SW480 (cell line): ENCODE measurements at places on chromosomes 1 and 21.

DNA sequence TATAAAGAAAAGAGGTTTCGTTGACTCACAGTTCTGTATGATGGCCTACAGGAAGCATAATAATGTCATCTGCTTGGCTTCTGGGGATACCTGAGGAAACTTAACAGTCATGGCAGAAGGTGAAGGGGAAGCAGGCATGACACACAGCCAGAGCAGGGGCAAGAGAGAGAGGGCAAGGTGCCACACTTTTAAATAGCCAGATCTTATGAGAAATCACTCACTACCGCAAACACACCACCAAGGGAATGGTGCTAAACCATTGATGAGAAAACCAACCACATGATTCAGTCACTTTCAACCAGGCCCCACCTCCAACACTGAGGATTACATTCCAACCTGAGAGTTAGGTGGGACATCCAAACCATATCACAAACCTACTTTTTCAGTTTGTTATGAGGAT lies 245.9 kb upstream of the SGIP1 start:
- DNase-seq: no peak

GRCh38 chr1:31681415-31681814 lies 22.4 kb downstream of the COL16A1 start:
- DNase-seq: no peak

GRCh38 chr1:186418503-186418902 lies 42.4 kb downstream of the PDC start:
- no peak for DNase-seq

- no peak for DNase-seq
Measured at GRCh38 chr21:36639769-36640168, 59.1 kb upstream of the SIM2 start.

DNA sequence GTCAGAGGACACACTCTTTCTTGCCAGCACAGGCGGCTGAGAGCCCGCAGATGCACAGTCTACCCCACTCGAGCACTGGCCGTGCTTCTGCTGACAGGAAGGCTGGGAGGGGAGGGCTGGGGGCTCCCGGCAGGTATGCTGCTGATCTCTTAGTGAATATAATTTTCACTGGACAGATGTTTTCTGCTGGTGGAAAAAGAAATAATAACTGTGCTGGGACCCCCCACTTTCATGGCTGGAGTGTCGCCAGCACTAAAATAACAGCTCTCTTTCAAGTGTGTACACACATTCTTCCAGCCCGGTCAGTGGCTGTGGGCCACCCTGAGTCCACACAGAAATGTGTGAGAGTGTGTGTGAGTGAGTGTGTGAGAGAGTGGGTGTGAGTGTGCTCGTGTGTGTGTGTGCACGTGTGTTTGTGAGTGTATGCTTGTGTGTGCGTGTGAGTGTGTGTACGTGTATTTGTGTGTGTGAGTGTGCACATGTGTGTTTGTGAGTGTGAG lies 167.7 kb upstream of the USP24 start:
- DNase-seq: no peak

DNA sequence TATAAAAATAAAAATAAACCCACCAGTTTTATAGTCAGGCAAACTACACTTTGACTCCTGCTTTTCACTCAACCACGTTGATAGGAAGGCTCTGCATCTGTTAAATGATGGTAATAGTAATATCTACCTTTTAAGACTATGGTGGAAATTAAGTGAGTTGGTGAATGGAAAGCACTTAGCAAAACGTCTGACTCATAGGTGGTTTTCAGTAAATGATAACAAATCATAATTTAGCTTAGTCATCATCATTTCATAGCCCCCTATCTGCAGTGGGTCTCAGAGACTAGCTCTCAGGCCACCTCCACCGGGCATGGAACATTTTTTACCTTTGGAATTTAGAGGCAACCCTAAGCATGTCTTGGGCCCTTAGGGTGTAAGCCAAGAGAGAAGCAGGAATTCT lies 160.0 kb downstream of the PDE4B start:
- no peak for DNase-seq

DNA sequence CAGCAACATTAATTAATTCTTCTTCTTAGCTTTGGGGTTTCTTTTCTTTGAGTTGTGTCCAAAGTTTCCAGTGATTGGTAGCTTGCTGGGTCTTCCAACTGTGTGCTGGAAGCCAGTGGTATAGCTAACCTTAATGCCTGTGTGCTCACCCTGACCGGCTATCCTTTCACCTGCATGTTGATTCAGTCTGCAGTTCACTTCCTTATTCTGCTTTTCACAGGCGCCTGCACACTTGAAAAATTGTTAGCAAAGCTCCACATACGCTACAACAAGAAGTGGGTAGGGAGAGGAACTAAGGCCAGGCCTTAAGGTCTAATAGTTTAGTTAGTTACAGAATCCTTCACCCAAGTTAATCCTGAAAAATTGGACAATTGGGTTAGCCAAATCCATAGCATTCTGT lies 35.7 kb downstream of the NCF2 start:
- no peak for DNase-seq

DNA sequence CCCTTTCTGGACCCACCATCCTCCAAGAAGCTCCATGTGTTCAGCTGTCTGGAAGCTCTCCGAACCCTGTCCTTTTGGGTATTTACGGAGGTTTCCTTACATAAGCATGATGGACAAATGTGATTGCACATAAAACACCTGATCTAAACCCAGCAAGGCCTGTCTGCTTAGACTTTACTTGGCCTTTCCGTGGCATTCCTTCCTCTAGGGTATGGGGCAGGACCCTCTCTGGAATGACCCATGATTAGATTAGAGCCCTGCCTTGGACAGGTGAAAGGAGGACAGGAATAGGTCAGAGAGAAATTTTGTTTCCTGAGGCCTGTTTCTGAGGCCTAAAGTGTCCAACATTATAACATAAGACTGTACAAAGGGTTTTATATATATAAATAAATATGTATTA lies 16.9 kb downstream of the PTPRU start:
- no peak for DNase-seq

DNA sequence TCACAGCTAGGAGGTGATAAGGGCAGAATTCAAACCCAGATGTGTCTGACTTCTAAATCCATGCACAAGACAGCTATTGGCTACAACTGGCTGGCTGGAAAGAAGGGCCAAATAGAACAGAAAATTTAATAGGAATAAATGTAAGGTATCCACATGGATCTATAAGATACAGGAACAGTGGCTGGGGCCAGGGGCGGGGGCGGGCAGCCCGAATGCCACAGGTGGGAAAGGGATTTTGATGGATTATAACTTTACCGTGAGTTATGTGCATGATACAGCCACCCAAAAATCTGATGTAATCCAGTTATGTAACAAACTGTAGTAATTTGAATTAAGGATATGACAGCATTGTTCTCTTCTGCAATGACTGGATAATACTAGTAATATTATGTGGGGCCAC lies 87.0 kb upstream of the COA6 start:
- no peak for DNase-seq

- no peak for DNase-seq
Measured at GRCh38 chr1:114594046-114594445, 12.6 kb upstream of the BCAS2 start.

DNA sequence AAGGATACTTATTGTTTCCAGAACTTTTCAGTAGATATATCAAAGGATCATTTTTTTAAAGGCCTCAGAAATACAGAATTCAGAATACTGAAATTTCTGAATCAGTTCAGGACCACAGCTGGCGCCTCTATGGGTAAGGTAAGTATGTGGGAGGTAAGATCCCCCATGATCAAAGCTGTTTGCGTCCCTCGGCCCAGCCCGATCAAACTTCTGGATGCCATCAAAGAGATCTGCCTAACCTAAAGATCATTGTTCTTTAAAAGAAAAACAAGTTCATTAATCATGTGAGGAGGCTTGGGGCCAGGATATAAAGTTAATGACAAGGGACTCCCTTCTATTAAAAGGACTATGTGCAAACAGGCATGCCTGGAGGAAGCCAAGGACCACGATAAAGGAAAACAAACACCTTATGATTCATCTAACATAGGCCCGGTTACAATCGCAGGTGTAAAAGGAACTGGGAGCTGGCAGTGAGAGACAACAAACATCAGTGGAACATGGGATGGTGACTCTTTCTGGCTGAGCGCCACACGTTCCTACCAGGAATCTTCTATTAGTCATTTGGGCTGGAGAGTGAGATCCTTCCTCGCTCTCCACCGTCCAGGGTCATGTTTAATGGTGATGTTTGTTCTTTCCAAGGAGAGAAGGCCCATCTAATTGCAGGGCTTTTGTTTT lies 2.8 kb upstream of the BACE2 start:
- peak; percentile 91 for DNase-seq

- DNase-seq: peak; percentile 22
Measured at GRCh38 chr1:153921803-153922075, 1.0 kb downstream of the GATAD2B start.

GRCh38 chr1:204130981-204131892 lies 20.6 kb downstream of the ETNK2 start:
- DNase-seq: no peak

DNA sequence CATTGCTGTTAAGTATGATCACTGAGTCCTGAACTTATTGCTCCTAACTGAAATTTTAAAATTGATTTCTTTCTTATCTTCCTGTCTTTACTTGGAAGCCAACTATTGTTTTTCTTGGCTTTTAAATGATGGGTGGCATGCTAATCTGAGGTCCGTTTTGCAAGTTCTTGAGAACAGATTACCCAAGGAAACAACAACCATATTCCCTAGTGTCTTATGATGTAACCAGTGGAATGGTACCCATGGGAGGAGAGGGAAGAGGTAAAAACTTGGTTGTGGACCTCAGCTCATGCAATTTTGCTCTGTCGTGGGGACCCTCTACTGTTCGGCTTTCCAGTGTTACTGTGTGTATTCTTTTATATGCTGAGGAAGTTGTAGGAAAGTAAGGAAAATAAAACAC lies 454.8 kb upstream of the ADAMTS5 start:
- DNase-seq: no peak

DNA sequence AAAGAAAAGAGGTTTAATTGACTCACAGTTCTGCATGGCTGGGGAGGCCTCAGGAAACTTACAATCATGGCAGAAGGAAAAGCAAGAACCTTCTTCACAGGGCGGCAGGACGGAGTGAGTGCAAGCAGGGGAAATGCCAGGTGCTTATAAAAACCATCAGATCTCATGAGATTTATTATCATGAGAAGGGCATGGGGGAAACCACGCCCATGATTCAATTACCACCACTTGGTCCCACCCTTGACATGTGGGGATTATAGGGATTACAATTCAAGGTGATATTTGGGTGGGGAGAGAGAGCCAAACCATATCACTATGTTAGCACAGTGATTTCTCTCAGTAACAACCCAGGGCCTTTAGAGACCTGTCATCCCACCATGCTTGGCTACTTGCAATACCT lies 39.9 kb downstream of the LRRN2 start:
- no peak for DNase-seq

GRCh38 chr1:87867626-87868025 lies 538.9 kb downstream of the LMO4 start:
- DNase-seq: no peak

DNA sequence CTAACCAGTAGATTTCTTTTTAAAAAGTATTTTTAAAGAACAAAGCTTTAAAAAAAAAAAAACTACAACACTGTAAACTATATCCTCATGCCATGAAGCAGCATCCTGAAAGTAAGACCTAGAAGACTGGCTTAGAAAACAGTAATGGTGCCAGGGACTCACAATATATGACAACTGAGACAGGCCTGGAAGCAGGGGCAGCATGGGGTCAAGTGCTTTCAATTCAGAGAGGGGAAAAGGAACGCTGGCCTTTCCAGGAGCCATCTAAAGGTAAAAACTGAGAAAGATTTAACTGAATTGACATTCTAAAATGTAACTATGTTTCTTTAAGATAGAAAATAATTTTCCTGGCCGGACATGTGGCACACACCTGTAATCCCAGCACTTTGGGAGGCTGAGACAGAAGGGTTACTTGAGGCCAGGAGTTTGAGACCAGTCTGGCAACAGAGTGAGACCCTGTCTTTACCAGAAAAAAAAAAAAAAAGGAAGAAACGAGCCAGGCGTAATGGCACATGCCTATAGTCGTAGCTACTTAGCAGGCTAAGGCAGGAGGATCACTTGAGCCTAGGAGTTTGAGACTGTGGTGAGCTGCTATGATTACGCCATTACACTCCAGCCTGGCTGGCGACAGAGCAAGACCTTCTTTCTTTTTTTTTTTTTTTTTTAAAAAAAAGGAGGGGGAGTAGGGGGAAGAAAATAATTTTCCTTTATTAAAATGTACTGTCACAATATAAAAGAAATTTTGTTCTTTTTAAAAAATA lies 54.1 kb downstream of the SLC35D1 start:
- no peak for DNase-seq

DNA sequence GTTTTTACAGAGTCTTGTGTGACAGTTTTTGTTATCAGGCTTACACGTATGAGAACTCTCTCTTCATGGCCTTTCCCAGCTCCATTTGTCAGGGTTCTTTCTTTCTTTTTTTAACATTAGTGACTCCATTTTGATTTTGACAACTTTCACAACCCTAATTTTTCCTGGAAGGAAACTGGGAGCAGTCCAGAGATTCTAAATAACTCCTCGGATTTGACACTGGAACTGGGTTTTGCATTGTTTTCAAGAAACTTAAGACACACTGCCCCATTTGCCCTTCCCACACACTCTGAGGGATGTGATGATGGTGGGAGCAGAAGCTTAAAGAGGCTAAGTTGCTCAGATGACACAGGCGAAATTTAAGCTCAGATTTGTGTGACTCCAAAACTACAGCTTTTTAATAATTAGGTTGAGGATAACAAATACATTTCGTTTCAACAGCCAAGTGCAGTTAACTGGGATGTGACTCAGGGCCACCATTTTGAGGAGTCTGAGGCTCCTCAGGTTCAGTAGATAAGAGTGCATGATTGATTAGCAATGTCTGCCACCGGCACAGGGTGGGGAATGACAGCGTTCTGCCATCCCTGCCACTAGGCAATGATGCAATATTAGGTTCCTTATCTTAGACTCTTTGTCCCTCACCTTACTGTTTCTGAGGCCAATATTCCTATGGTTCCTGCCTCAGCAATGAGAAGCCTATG lies 95.1 kb upstream of the ATP1A1 start:
- DNase-seq: no peak

DNA sequence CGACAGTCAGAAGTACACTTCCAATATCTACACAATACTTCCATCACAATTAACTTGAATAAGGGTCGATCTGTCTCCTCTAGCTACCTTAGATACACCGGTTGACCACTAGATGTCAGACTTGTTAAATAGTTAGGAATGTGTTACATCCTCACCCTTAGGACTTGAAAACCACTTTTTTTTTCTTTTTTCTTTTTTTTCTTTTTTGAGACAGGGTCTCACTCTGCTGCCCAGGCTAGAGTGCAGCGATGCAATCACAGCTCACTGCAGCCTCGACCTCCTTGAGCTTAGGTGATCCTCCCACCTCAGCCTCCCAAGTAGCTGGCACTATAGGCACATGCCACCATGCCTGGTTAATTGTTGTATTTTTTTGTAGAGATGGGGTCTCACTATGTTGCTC lies 120.4 kb upstream of the GREM2 start:
- peak; percentile 73 for DNase-seq
